ENCODE measurements at places on chromosomes 4 and X.
A peak's percentile ranks its signal among the peaks of the same experiment; 100 is the strongest.

- peak; percentile 8 for DNase-seq
Observed at GRCh38 chr4:152715076-152715475, 35.3 kb upstream of the TMEM154 start.

GRCh38 chr4:27206009-27206408 is 345.4 kb downstream of the STIM2 start:
- no peak for DNase-seq

DNA sequence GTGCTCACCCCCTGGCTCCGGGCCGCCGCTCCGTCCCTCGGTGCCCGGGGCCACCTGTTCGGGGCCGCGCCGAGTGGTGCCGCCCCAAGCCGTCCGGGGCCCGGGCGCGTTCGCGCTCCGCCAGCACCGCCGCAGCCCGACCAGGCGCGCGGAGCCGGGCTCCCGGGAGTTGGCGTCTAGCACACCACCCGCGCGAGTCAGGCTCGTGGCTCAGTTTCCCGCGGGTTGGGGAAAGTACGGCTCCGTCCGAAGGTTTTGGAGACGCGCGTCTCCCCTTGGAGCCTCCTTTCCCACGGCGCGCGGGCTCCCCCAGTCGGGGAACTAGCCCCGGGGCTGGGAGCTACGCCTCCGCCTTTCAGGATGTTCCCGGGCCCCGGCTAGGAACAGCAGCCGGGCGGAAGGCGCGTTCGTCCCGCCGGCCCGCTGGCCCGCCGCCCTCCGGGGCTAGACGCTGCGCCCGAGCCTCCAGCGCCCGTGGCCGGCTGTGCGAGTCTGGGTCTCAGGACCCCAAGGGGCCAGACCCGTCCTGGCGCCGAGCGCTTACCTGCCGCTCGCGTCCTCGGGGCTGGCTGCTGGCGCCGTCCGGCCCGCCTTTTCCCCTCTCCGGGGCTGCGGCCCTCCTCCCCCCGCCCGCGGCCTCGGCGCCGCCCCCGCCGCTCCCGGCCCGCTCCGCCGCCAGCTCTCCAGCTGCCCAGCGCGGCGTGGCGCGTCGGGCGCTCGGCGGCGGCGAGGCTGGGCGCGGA is at the start of gene ADGRG2:
ADGRG2 (minus strand) TSS at position 571 of the 743 bp plus-strand sequence. CDS start 53,634 bp downstream, outside the sequence.
- no peak for DNase-seq

DNA sequence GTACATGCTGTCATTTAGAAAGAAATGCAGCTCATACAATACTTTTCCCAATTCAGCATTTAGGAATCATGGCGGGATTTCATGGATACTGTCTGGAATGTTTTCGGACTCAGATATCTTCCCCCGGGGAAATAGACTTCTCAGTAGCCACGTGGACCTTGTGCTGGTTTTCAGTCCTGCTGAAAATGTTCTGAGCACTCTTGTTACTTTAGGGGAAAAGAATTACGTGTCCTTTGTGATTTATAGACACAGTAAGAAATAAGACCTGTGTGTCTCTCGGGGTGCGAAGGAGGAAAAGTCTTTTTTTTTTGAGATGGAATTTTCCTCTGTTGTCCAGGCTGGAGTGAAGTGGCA is 3.8 kb downstream of the CD99 start:
- no peak for DNase-seq

GRCh38 chrX:13283512-13283911 is 36.3 kb downstream of the ATXN3L start:
- peak; percentile 68 for DNase-seq

- no peak for DNase-seq
Observed at GRCh38 chr4:149574971-149575370, 240.7 kb downstream of the IQCM start.

- DNase-seq, result no peak
Observed at GRCh38 chr4:139762720-139763119, 97.1 kb downstream of the MGST2 start.

- no peak for DNase-seq
Observed at GRCh38 chrX:20654596-20655106, 387.9 kb upstream of the RPS6KA3 start.
